Ureter (tissue), 1 donor: ENCODE measurements at places on chromosomes 12 and 14.

DNA sequence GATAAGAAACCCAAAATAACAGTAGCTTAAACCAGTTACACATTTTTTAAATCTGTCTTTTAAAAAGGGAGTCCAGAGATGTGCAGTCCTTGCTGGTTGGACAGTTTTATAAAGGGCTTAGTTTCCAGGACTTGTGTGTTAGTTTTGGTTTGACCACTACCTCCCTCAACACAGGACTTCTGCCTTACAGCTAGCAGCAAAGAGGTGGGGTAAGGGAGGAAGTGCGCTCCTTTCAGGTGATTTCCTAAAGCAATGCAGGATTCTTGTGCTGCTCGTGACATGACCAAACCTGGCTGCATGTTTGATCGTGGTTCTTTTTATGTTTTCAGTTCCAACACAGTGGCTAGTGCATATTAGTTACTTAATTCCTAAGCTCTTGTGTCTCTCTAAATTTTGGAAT, 266.2 kb downstream of the TMTC2 start:
- DNase-seq: no peak

DNA sequence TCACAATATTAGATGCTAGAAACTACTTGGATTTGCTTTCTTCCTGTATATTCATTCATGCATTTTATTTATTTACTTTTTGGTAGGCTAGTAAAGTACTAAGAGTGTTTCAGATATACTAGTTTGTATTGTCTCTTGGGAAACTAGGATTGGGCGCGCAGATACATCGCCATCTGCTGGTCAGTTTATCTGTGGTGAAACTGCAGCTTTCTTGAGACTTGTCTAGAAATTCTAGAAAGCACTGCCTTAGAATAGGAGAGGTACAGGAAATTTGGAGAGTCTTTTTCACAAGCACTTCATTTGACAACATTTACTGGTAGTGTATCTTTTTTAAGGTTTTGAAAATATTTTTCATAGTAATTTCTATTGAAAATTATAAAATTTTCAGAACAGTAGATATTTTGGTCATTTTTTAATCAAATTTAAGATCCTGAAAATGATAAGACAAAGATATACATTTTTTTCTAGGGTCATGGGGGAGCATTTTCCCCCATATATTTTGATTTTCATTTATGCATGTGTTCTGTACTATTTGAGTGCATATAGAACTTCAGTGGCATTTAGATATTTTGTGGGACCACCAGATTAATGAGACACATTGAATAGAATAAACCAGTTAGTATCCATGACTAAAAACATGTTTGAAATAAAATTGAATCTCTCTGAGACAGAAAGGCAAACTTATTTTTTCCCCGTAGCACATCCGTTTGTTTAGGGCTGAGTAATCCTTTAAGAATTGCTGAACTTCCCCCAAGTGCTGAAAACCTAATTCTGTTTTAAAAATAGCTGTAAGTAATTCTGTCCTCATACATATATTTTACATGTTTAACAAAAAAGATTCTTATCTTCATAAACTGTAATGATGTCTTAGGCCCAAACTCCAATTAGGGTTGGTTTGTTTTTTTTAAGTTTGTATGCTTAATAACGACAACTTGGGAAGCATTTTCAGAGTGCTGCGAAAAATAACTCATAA, 44.5 kb downstream of the SLC38A6 start:
- DNase-seq: peak; percentile 75

DNA sequence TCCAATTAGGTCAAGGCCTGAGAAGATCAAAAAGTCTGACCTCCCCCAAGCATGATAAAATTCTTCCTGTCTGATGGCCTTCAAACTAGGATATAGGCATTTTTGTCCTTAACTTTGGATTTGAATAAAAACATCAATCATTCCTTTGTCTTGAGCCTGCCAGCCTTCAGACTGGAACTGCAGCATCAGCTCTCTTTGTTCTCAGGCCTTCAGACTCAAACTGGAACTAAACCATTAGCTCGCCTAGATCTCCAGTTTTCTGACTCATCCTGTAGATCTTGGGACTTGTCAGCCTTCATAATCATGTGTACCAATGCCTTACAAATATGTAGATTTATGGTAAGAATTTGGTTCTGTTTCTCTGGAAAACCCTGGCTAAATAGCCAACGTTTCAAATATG, 721.7 kb downstream of the GALC start:
- DNase-seq: no peak

GRCh38 chr14:42424501-42424900, 817.8 kb downstream of the LRFN5 start:
- no peak for DNase-seq

DNA sequence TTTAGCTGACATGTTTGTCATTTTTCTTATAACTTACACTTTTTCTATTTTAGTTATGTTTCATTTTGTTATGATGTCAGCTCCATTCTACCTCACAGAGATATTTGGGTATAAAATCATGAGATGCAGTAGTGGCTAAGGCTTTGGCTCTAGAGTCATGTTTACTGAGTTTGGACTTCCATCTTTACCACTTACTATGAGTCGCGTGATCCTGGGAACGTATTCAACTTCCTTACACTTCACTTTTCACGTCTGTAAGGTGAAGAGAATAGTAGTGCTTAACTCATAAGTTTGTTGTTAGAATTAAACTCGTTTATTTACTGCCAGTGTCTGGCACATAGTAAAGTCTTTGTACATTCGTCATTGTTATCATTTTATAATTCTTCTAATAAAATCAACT, 126.3 kb downstream of the ERC1 start:
- DNase-seq: no peak
